ENCODE measurements at places on chromosomes 12 and 14.

GRCh38 chr14:90911121-90911520 lies 94.9 kb upstream of the TTC7B start:
- no peak for DNase-seq

DNA sequence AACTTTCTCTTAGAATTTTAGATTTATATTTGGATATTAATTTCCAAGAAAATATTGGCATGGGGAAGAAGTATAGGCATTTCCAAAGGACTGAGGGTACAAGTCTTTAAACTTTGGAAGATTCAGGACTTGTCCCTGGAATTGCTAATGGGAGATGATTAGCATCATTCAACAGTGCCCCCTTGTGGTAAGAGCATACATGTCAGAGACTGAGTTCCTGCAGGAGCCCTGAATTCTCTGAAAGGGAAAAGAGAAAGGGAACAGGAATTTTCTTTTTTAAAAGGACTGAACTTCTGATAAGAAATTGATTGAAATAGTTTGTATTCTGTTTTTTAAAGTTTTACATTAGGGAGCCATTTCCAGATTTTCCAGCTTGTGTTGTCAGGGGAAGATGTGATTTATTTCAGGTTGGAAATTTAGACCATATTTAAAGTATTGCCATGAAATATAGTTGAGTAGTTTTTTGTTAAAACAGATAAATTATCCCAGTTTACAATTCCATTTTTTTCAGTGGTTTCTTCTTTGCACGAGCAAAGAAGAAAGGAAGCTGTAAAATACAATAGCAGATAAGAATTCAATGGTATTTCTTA lies 44.0 kb upstream of the REP15 start:
- DNase-seq: no peak

GRCh38 chr12:75959506-75959905 lies 72.1 kb downstream of the PHLDA1 start:
- no peak for DNase-seq

GRCh38 chr12:57744194-57744776 lies 554 bp upstream of the TSPAN31 start:
- peak; percentile 66 for DNase-seq

DNA sequence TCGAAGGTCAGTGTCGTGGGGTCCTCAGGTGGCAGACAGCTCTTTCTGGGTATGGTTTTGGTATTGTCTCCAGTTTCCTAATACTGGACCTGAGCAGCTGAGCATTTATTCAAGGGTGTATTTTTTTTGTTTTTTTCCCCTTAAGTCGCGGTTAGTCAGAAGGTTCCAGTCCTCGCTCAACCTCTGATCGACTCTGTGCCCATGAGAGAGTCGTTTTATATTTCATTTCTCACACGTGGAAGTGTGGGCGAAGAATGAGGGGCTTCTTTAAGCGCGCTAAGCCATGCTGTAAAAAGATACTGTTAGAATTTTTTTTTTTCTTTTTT lies 499 bp downstream of the MIPOL1 start:
- DNase-seq: no peak

DNA sequence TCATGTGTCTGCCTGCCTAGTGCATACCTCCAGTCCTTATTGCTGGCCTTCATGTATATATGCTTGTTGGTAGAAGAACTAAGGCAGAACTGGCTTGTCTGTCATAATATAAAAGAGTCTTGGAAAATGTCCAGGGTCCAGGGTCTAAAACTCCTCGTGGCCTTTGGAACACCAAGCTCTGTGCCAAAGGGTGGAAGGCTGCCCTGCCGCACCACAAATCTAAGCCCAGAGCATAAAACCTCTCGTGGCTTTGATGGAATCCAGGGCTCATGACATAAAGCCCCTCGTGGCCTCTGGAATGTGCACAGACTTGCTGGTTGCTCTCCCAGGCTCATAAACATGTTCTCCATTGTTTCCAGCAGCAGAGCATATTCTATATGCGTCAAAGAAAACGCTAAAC lies 107.9 kb downstream of the BBS10 start:
- no peak for DNase-seq

DNA sequence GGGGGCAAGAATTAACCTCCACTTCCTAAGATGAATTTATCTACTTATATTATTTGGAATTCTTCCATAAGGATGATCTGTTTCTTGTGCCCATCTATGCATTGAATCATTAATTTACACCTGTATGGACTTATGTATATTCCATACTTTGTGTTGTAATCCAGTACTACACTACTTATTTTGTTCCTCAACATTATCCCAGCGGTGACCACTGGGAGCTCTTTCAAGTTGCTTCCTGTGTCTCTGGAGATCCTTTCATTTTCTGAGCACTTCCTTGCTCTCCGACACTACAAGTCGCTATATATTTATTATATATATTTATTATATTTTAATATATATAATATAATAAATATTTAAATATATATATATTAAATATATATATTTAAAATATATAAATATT lies 54.9 kb upstream of the SCN8A start:
- DNase-seq: no peak
